Activated T-cell treated with anti-CD3 and anti-CD28 coated beads, Interleukin-2, amount 50 U/mL, for 4 hours (primary cell): ENCODE measurements at places on chromosomes 2 and 18. TPM values are rescaled to one million over a fixed set of nuclear protein-coding genes. Genes with fewer than 3 reads are reported as not detected.

The ACOXL gene
- total RNA-seq, result 0.30 TPM

DNA sequence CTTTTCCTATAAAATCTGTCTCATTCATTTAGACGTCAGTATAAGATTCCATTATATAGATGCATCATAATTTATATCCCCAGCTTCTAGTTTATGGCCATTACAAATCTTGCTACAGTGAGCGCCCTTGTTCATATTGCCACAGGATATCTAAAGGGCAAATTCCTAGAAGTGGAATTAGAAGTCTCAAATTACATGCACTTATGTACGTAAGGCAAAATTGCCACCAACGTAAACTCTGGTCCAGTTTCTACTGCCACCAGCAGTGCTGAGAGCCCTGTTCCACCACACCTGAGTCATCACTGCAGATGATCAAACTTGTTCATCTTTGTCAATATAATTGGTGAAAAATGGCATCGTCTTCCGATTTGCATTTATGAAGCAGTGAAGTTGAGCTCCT lies 90.9 kb upstream of the ID2 start:
- DNase-seq, result no peak

DNA sequence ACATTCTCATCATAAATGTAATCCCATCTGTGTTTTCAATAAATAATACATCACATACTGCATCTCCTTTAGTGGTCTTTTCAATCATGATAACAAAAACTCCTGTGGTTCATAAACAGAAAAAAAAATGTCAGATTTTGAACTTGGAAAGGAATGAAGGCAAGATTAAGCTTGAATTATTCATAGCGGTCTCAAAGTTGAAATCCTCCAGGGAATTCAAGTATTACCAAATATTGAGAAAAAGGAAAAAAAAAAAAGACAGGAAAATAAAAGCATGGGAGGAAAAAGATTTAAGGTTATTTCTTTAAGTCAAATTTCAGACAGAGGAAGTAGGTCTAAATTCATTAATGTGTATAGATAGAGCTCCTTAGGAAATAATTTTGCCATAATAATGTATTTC lies 92.1 kb downstream of the COLEC12 start:
- DNase-seq, result no peak

DNA sequence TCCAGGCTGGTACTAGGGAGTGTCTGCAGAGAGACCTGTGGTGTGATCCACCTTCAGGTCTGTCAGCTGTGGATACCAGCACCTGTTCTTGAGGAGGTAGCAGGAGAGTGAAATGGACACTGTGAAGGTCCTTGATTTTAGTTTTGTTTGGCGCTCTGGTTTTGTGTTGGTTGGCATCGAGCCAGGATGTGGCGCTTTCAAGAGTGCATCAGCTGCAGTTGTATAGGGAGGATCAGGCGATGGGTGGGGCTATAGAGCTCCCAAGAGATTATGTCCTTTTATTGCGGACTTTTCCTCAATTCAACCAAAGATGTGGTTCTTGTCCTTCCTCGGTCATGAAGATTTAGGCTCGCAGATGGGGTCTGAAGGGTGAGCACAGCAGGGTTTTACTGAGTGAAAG lies 37.5 kb downstream of the SLC39A10 start:
- DNase-seq, result no peak

DNA sequence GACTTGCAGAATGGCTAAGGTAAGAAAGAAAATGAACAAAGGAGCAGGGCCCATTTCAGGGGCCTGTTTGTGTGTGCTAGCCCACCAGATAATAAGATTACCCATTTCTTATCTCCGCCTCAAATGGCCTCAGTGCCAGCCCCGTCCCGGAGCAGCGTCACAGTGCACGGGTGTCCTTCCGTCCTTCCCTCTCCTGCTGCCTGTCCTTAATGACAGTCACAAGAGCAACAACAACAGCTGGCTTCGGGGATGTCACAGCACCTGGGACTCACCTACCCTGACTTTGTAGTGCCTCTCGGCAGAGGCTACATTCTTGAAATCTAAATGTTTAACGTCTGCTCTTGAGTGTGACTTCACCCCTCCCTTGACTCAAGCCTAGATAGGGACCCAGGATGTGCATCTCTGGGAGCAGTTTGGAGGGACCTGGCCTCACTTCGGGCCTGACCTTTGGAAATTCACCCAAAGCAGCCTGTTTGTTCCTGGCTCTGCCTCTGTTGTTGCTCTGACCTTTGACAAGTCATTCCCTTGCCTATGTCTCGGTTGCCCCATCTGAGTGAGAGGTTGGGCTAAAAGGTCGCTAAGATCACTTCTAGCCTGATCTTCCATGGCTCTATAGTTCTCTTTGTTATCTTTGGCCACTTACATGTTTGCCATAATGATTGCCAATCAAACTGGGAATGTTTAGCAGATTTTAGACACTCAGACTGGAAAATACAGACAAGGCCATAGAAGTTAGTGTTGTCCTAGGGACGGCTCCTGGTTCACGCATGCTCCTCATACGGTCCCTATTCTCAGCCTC lies 122.5 kb downstream of the KLHL29 start:
- DNase-seq, result no peak

DNA sequence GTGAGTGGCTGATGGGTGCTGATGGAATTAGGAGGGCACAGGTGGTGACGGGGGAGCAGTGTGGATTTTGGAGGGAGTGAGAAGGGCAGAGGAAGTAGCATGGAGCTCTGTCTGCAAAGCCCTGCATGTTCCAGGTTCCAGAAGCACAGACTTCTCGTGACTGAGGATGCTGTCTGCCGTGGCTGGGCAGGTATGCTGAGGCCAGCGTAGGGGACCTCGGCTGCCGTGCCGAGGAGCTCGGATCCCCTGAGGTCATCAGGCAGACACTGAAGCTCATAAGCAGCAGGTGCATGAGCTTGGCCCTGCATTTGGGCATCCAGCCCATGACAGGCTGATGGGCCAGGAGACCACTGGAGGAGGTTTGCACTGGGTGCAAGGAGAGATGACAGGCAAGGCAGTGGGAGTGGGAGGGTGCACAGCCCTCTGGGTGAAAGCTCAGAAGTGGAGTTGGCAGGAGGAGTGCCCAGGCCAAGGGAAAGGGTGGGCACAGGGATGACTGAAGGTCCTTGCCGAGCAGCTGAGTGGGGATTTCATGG lies 215.3 kb downstream of the SH3RF3 start:
- DNase-seq, result no peak
